ENCODE measurements at places on chromosomes 7 and 10.
A peak's percentile ranks its signal among the peaks of the same experiment; 100 is the strongest.

DNA sequence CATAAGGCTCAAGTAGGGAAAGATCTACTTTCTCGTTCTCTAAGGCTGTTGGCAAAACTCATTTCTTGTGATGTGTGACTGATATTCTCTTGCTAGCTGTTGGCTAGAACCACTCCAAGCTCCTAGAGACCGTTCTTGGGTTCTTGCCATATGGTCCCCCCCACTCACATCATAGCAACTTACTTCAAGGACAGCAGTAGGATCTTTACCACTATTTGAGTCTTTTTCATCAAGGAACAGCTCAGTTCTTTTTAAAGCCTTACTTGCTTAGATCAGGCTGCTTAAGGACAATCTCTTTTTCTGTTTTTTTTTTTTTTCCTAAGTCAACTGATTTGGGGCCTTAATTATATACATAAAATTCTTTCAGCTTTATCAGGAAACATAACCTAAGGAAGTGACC is 251.1 kb downstream of the GPR37 start:
- no peak for DNase-seq

- DNase-seq = no peak
Measured at GRCh38 chr10:74103560-74104258, 46.9 kb downstream of the AP3M1 start.

DNA sequence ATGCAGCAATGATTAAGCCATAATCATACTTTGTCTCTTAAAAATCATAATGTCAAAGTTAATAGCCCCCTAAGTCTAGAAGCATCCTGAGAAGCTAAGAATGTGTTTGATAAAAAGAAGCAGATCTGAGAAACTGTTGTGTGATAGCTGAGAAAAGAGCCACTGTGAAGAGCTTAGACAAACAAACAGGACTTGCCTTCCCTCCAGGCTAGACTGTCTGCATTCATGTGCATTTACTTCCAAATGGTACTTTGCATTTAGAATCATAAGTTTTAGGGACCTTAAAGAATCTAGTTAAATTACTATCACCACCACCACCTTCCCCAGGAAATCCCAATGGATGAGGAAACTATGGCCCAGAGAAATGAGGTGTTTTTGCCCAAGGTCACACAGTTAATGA is 62.7 kb upstream of the NFKB2 start:
- no peak for DNase-seq

- no peak for DNase-seq
Measured at GRCh38 chr10:15658069-15658702, 61.5 kb downstream of the ITGA8 start.

DNA sequence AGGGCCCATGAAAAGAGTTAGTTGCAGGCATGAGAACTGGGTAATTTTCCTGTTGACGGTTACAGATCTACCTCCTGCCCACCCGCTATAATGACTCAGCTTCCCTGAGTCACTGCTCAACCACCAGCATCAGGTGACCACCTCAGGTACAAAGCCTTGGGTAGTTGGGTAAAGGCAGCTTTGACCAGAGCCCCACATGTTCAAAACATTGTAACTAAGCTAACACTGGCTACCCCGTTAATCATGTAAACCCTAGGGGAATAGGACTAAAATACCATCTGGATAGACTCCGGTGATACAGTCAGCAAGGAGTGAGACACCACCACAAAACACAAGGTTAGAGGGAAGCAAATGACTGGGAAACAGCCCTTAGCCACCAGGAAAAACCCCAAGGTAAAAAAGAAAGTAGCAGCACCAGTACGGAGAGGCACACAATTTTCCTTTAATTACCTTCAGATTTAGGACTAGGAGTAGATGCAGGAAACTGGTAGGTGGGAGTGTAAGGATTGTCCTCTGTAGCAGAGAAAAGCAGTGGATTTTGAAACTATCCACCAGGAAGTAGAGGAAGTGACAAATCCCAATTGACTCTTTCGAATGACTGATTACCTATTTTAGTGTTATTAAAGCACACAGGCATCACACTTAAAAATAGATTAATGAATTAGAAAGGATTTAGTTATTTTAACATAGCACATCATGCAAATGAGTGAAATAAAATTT is 103.5 kb upstream of the PDLIM1 start:
- no peak for DNase-seq

DNA sequence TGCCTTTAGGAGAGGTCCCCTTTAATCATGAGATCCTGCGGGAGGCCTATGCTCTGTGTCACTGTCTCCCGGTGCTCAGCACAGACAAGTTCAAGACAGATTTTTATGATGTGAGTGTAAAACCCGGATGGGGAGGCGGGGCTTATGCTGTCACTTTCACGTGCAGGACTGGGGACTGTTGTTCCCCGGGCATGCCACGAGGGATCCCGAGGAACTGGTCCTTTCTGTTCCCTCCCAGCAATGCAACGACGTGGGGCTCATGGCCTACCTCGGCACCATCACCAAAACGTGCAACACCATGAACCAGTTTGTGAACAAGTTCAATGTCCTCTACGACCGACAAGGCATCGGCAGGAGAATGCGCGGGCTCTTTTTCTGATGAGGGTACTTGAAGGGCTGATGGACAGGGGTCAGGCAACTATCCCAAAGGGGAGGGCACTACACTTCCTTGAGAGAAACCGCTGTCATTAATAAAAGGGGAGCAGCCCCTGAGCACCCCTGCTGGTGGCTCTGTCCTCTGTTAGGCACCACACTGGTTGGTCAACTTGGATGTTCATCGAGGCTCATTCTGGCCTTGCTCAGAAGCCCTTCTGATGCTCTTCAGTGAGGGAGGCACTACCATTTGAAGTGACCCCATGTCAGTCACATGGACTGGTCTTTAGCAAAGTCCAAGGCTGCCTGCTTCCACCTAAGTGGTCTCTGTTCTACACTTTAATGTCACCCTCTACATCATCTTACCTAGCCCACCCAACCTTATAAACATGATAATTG is 2.8 kb downstream of the COPS6 start:
- no peak for DNase-seq

GRCh38 chr7:18916826-18917225 is 200.6 kb downstream of the TWIST1 start:
- DNase-seq = no peak

DNA sequence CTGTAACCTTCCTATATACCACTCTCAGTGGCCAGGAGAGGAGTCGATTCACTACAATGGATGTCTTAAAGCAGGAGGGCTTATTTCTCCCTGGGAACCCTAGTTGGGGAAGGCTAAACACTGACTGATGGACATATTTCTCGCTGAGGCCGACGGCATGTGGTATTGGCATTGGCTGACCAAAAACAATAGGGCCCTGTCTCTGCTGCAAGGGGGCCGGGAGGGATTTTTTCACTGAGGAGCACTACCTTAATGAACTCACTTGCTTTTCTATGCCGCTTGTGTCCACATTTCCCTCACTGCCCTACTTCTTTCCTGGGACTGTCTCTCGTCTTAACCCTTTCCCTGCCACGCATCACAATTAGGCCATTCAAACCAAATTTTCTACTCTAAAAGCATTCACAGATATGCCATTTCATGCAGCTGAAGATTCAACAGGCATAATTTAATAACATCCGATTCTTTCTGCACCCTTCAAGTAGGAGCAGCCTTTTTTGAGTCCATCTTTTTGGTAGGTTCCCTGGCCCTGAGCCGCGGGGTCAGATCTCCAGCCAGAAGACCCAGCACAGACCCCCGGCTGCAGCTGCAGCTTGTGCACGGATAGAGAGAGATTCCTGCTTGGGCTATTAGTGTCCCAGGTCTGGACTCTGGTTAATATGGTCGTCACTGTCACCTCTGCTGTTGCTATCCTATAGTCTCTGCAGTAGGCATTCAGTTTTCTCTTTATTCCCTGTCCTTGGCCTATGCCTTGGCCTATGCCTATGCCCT is 118.7 kb downstream of the HIPK2 start:
- DNase-seq = no peak

- no peak for DNase-seq
Measured at GRCh38 chr10:97928897-97929296, 79.3 kb downstream of the GOLGA7B start.

- DNase-seq = peak; percentile 0
Measured at GRCh38 chr10:52965938-52966401, 193.4 kb upstream of the MBL2 start.

DNA sequence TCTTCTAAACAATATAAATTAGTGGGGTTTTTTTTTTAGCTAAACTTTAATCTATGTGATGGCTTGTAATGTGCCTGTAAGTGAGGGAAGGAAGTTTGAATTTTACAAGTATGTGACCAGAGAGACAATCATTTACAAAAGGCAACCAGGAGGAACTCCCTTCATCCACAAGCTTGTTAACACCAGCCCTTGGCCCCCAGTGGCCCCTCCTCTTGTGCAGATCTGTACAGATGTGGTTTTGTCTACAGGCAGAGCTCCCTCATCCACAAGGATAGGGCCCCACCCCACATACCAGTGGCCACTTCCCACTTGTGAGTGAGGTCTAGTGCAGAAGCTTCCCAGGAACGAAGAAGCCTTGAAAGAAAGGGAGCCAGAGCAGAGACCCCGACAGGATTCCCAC is 234.1 kb upstream of the KMT2E start:
- no peak for DNase-seq

GRCh38 chr7:54336800-54337199 is 205.4 kb upstream of the VSTM2A start:
- no peak for DNase-seq

DNA sequence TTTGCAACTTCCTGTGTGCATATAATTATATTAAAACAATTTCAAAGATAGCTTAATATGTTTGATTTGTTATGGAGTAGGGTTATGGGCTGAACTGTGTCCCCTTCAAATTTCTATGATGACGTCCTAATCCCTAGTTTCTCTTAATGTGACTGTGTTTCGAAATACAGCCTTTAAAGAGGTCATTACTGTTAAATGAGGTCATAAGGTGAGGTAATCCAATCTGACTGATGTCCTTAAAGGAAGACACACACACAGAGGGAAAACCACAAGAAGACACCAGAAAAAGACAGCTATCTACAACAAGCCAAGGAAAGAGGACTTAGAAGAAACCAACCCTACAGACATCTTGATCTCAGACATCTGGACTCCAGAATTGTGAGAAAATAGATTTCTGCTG is 407.4 kb downstream of the MAGI2 start:
- DNase-seq = no peak

- no peak for DNase-seq
Measured at GRCh38 chr10:22649994-22650393, 64.4 kb downstream of the PIP4K2A start.

DNA sequence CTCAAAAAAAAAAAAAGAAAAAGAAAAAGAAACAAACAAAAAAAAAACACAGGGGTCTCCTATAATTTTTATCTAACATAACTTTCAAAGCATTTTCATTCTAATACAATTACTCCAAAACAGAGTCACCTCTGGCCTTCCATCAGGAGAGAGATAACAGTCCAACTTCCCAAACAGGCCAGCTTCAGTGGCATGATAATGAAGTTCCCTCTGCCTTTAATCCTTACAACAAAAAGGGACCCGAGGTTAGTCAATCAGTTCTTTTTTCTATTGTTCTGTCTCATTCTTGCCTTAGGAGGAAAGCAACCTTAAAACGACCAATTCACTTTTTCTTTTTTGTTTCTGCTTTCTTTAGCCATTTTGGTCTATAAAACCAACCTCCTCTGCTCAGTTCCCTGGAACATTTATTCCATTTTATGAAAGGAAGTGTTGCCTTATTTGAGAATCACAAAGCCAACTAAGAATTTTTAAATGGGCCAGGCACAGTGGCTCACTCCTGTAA is 16.5 kb upstream of the FXYD4 start:
- no peak for DNase-seq

Measured in CD4-positive, alpha-beta T cell treated with Interleukin-17A for 1 hour (primary cell).